ENCODE measurements at places on chromosomes 3 and 15.

GRCh38 chr15:67696087-67696486 lies 129.2 kb upstream of the SKOR1 start:
- no peak for DNase-seq

DNA sequence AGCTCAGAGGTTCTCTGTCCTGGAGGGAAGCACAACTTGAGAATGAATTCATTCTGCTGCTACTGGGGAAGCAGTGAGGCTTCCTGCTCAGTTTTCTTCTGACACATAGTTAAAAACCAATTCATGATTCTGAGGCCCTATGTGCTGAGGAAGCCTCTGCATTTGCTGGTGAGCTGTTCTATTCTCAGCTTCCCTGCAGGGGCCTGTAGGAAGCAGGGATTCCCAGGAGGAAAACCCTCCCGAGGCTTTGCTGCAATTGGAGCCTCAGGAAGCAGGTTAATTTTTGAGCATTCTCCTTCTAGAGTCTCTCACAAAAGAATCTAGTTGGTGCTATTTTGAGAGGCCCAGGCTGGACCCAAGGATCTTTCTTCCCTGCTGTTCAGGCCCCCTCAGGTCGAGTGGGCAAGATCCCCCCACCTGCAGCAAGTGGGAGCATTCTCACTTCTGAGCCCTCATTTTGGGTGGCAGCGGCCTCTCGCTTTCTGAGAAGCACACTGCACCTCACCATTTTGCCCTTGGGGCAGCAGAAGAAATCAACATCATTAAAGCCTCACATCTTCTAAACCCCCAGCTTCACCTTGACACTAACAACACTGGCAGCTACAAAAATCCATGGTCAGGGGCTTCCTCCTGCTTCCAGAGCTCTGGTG lies 197.5 kb upstream of the TSC22D2 start:
- no peak for DNase-seq

DNA sequence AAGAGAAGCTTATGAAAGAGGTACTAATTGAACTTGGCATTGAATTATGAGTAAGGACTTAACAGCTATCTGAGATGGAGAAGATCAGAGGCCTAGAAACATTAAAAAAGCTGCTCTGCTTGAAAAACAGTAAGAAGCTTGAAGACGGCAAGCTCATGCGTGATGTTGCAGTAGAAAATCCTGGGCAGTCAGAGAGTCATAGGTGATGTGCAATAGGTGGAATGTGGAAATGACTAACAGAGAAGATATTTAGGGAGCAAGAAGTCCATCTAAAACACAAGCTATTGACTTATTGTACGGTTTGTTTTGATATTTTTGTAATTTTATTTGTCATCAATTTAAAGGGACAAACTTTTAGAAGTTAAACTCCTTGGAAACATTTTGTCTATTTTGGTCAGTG lies 1101.4 kb downstream of the ROBO2 start:
- DNase-seq = no peak

DNA sequence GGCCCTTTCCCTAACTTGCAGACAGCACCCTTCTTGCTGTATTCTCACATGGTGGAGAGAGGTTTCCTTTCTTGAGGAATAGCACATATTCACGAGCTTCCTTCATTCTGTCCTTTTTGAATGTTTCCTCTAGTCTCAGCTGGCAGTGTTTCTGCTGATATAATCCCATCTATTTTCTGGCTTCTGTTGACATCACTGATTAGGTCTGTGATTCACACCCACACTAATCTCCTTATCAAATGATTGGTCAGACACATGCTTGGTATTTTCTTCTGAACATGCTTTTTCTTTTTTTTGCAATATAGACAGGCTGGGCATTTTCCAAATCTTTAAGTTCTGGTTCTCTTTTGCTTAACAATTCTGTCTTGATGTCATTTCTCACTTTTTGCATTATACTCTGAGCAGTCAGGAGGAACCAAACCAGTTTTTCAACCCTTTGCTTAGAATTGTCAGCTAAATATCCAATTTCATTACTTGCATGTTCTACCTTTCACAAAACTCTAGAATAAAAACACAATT lies 65.4 kb downstream of the OXSM start:
- DNase-seq = no peak

GRCh38 chr3:88025001-88025552 lies 33.7 kb downstream of the CGGBP1 start:
- no peak for DNase-seq

DNA sequence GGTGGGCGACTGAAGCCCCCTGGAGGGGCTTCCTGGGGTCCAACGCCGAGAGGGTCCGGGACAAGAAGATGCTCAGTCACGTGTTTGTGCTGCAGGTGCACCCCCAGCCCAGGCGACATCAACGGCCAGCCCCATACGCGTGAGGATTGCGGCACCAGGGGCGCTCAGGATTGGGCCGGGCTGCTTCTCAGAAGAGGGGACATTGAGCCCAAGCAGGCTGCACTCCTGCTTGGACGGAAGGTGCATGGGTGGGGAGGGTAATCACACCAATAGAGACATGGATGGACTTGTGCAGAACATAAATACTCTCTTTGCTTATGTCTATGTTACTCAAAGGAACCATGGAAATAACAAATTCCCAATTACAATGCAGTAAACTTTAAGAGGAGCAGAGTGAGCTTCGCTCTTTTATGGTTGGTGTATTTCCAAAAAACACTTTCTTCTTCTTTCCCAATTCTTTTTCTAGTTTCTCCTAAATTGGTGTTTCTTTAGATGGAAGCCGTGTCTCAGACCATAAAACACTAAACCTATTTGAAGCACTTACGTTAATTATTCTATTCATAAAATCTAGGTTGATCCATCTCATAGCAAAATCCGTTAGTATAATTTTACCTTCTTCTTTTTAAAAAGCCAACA lies 182.7 kb downstream of the GOLGA6L6 start:
- no peak for DNase-seq

DNA sequence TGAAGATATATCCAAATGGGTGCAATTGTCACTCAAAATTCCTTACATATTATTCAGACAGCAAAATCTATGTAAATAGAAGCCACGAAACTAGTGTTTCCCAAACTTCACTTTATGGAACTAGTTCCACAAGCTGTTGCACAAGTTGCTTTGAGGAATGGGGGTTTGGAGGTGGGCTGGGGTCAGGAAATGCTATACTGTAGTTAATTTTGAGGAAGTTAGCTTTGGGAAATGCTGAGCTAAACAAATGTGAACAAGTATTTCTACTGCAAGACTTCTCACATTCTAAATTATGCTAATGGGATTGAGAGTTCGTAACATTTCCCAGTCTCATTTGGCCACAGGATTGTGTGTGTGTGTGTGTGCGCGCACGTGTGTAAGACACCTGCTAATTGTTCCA lies 28.7 kb upstream of the SAMMSON start:
- DNase-seq = no peak

GRCh38 chr3:155407331-155407730 lies 113.8 kb upstream of the STRIT1 start:
- no peak for DNase-seq
